ENCODE measurements at places on chromosomes 1 and 21.

DNA sequence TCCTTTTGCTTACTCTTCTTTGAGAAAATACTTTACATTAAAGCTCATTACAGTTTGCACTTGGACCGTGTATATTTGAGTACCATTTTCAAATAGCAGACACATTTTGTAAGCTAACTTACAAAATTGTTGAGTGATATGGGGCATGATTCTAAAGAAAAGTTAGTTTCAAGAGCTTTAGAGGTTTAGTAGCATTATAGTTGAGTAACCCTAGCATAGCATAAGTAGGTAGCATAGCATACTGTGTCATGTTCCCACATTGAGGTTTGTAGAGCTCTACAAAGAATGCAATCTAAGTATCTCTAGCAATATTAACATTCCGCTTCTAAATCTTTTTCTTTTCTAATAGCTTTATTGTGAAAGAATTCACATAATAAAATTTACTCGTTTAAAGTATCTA is 92.0 kb downstream of the ITSN1 start:
- no peaks in the 10 kb centered on the region for H3K27me3 ChIP-seq
- H3K27ac ChIP-seq, result no peak overlapping the region
- DNase-seq, result no peak
- no peaks in the 10 kb centered on the region for H3K36me3 ChIP-seq
- H3K4me1 ChIP-seq, result no peaks in the 10 kb centered on the region
- H3K4me3 ChIP-seq, result no peak overlapping the region

DNA sequence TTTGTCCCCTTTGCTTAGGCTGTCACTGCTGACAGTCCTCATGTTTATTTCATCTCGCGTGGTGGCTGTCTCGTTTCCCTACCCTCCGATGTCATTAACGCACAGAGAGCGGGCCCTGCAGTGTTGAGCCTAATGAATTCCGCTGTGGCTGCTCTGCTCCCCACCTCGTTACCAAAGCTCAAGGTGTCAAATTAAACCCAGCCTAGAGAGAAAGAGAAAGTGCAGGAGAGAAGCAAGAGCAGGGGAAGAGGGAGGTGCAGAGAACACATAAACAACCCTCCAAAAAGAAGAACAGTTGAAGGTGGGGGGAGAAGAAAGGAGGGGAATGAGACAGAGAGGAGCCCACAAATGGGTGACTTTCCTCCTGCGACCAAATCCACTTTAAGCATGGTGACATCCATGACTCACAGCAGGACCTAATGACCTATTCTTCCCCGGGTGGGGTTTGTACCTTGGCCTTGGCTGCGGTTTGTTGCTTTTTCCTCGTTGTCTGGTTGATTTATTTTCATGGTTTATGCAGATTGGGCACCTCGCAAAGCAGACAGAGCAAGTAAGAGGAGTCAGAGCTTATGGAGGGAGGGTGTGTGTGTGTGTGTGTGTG is 92.5 kb downstream of the PBX1 start:
- no peak overlapping the region for H3K27ac ChIP-seq
- H3K36me3 ChIP-seq, result no peaks in the 10 kb centered on the region
- peaks cover 70% of the 10 kb centered on the region for H3K4me1 ChIP-seq
- no peaks in the 10 kb centered on the region for H3K27me3 ChIP-seq

DNA sequence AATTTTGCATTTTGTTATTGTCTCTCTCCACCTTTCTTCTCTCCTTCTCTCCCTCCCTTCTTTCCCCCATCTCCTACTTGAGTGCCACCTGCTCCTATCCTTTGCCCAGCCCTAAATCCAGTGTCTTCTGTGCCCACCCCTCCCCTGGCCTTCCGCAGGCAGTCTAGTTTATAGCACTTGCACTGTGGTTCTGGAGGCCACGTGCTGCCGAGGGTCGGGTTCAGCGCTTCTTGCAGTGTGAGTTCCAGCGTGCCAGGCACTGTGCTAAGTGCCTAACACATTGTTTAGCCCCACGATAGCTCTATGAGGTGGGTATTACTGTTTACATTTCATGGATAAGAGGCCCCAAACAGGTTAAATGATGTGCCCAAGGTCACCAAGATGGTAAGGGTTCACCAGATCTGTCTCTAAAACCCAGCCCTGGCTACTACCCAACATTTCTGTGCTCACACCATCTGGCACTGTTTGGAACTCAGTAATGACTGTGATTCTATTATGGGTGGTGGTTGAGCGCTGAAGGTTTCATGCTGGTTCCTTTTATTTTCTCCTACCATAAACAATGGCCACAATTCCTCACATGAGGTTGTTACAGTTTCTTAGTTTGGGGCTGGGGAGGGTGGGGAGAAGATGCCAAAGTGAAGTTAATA is 14.1 kb upstream of the ATP1A4 start:
- no peak for DNase-seq
- no peaks in the 10 kb centered on the region for H3K36me3 ChIP-seq
- no peak overlapping the region for H3K4me3 ChIP-seq
- no peaks in the 10 kb centered on the region for H3K27me3 ChIP-seq
- no peak overlapping the region for H3K27ac ChIP-seq
- H3K4me1 ChIP-seq, result no peaks in the 10 kb centered on the region

GRCh38 chr1:118479351-118479750 is 294.3 kb upstream of the SPAG17 start:
- no peaks in the 10 kb centered on the region for H3K4me1 ChIP-seq
- H3K27me3 ChIP-seq, result no peaks in the 10 kb centered on the region
- no peak overlapping the region for H3K4me3 ChIP-seq
- DNase-seq, result no peak
- H3K36me3 ChIP-seq, result no peaks in the 10 kb centered on the region
- no peak overlapping the region for H3K27ac ChIP-seq

DNA sequence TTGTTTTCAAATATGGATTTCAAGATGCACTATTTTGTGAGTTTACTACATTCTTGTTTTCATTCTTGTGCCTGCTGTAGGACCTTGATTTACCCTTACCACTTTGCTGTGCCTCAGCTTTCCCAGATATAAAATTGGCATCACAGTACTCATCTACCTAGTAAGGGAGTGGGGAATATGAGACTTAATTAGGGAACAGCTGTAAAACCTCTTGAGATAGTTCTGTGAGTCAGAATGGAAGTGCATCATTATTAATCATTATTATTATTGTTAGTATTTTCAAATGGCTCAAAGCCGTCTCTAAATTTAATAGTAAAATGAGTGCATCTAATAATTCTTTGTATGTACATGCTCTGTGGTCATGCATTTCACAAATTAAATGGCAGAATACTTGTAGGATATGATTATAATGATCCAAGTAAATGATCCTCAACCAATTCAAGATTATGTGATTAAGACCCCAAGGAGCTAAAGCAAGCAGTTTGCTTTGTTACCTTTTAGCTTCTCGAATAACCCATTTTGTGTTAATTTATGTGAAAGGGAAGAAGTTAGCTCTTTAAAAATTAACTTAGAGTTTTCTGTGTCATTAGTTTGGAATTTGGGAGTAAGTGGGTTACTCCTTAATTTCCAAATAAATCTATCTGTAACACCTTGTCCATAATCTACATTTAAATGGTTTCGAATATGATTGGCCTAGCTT is 155.4 kb downstream of the NFIA start:
- DNase-seq, result no peak
- H3K27me3 ChIP-seq, result no peaks in the 10 kb centered on the region
- no peaks in the 10 kb centered on the region for H3K36me3 ChIP-seq
- H3K4me3 ChIP-seq, result no peak overlapping the region
- H3K27ac ChIP-seq, result no peak overlapping the region

DNA sequence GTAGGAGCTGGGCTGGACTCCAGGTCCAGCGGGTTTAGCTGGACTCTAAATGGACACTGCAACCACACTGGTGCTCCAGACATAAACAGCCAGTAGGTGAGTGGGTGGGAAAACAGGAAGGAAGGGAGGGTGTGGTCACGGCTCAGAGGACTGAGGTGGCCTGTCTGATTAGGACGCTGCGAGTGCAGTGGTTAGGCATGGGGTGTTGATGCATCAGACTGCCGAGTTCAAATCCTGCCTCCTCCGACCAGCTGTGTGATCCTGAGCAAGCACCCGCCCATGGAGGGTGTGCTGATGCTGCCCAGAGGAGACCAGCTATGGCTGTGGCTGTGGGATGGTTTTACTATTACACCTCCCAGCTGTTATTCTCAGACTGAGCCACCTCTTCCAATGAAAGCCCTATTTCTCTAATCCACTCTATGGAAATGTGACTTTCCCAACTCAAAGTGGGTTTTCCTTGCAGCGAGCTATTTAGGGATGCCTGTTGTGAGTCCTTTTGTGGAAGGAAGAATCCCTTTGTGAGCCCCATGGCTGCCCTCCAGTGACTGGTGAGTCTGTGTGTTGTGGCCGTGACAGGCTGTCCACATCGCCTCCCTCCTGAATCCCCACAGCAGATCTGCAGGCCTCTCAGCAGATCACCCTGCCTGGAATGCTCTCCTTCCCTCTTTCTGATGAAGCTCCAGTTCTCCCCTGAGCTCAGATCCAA is 56.6 kb upstream of the EDN2 start:
- no peak for DNase-seq
- H3K27me3 ChIP-seq, result no peaks in the 10 kb centered on the region
- H3K36me3 ChIP-seq, result no peaks in the 10 kb centered on the region

DNA sequence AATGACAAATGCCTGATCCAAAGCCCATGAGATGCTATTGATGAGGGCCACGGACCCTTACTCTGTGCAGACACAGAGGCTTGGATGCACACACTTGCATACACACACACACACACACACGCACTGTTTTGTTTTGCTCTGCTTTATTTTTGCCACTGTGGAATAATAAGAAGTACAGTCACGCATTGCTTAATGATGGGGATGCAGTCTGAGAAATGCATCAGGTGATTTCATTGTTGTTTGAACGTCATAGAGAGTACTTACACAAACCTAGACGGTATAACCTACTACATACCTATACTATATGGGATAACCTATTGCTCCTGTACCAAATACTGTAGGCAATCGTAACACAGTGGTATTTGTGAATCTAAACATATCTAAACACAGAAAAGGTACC is 104.4 kb downstream of the RHOU start:
- peaks cover 34% of the 10 kb centered on the region for H3K4me1 ChIP-seq
- H3K27ac ChIP-seq, result no peak overlapping the region
- no peak overlapping the region for H3K4me3 ChIP-seq
- H3K36me3 ChIP-seq, result no peaks in the 10 kb centered on the region
- H3K27me3 ChIP-seq, result no peaks in the 10 kb centered on the region
- DNase-seq, result no peak

DNA sequence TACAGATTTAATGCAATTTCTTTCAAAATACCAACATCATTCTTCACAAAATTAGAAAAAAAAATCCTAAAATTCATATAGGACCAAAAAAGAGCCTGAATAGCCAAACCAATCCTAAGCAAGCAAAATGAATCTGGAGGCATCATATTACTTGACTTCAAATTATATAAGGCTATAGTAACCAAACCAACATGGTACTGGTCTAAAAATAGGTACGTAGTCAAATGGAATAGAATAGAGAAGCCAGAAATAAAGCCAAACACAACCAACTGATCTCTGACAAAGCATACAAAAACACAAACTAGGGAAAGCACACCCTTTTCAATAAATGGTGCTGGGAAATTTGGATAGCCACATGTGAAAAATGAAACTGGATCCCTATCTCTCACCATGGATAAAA is 112.3 kb upstream of the TSPAN2 start:
- no peak overlapping the region for H3K4me3 ChIP-seq
- no peak for DNase-seq
- no peak overlapping the region for H3K27ac ChIP-seq

DNA sequence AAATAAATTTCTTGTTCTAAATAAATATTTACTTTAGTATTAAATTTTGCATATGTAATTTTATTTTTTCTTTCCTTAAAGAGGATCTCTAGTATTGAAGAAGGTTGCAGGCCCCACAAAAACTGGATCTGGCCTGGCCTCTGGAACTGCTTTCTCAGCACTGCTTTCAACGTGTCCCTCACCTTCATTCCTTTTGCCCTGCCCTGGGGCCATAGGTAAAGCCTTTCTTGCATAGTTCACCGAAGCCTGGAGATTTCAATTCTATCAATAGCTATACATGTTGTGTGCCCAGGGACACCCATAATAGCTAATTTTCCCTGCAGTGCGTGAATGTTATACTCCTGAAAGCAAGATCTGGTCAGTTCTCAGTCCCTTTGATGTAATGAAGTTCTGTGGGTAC is 12.0 kb upstream of the GPR137B start:
- no peaks in the 10 kb centered on the region for H3K4me1 ChIP-seq
- H3K27ac ChIP-seq, result no peak overlapping the region
- H3K36me3 ChIP-seq, result no peaks in the 10 kb centered on the region
- no peaks in the 10 kb centered on the region for H3K27me3 ChIP-seq
- H3K4me3 ChIP-seq, result no peak overlapping the region
- no peak for DNase-seq

DNA sequence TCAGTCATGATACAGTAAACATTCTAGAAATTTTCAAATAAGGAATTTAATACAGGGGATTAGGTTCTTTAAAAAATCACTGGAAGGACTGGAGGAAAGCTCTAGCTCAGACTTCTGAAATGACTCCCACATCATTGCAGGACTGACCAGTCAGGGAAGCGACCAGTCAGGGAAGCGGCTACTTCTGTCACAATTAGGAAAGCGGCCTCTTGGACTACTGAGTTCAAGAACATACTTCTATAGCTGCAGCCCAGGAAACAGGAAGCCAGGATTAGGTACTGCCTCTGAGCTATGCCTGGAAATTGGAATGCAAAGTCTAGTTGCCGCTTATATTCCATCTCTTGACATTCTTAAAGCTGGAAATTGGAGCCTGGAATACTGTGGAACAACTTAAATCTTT is 45.5 kb downstream of the USP25 start:
- H3K27ac ChIP-seq, result no peak overlapping the region
- no peaks in the 10 kb centered on the region for H3K27me3 ChIP-seq
- no peak overlapping the region for H3K4me3 ChIP-seq
- H3K36me3 ChIP-seq, result no peaks in the 10 kb centered on the region

DNA sequence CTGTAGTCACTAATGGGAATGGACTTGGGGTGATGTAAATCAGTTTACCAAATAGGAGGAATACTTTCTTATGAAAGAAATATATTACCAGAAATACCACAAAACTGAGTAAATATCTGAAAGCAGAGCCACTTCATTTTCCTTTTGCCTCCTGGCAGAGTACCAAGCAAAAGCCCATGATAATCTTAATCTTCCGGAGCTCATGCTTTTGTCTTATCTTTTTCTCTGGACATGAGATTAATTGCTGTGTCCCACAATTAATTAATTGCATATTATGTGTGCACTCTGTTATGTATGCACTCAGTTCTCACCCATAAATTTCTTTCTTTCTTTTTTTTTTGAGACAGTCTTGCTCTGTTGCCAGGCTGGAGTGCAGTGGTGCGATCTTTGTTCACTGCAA is 94.1 kb upstream of the PDE4B start:
- H3K4me1 ChIP-seq, result no peaks in the 10 kb centered on the region
- no peak overlapping the region for H3K4me3 ChIP-seq
- H3K27me3 ChIP-seq, result peaks cover 3% of the 10 kb centered on the region
- H3K36me3 ChIP-seq, result no peaks in the 10 kb centered on the region
- DNase-seq, result no peak
- no peak overlapping the region for H3K27ac ChIP-seq

- no peaks in the 10 kb centered on the region for H3K4me1 ChIP-seq
- H3K27me3 ChIP-seq, result no peaks in the 10 kb centered on the region
- DNase-seq, result no peak
Measured at GRCh38 chr1:66853379-66853778, 52.3 kb upstream of the INSL5 start.

- DNase-seq, result no peak
- no peaks in the 10 kb centered on the region for H3K36me3 ChIP-seq
- H3K4me3 ChIP-seq, result no peak overlapping the region
- H3K27ac ChIP-seq, result no peak overlapping the region
Measured at GRCh38 chr1:212255705-212256307, 29.4 kb upstream of the PPP2R5A start.

- H3K27ac ChIP-seq, result no peak overlapping the region
- no peak overlapping the region for H3K4me3 ChIP-seq
- no peaks in the 10 kb centered on the region for H3K4me1 ChIP-seq
- H3K27me3 ChIP-seq, result no peaks in the 10 kb centered on the region
- no peak for DNase-seq
- peaks cover 5% of the 10 kb centered on the region for H3K36me3 ChIP-seq
Measured at GRCh38 chr1:1529936-1530335, 10.5 kb downstream of the TMEM240 start.

Data from pancreas (tissue), 10 donors.